ENCODE measurements at places on chromosomes 5 and 9.

- DNase-seq = no peak
Observed at GRCh38 chr5:83038924-83039323, 38.3 kb downstream of the TMEM167A start.

- DNase-seq = no peak
Observed at GRCh38 chr5:162392336-162392735, 324.8 kb downstream of the GABRG2 start.

DNA sequence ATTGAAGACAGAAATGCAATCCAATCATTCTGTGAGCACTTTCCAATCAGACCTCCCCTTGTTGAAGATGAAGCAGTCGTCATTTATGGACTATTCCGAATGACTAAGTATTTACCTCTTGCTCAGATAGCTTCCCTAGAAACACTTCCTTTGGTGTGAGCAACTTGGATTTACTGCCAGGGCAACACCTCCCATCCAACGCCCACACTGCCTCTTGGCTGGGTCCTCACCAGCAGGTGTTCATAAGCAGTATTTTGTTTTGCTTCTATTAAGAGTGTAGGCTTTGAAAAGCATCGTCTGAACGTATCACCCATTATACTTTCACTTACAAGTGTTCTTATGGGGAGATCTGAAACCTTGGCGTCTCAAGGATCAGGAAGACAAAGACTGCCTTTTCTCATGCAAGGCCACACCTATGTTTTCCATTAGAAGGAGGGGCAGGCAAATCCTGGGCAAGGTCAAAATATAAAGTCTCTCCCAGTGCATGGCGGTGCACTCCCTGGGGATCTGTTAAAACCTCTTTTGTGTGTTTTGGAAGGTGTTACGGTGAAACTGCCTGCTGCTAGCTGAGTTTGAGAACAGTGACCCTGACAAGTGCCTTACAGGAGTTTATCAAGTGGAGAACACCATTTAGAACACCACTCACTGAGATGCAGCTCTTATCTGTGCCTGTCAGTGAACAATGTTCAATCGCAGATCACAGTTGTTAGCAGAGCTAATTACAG is 10.6 kb upstream of the MARCHF3 start:
- no peak for DNase-seq

DNA sequence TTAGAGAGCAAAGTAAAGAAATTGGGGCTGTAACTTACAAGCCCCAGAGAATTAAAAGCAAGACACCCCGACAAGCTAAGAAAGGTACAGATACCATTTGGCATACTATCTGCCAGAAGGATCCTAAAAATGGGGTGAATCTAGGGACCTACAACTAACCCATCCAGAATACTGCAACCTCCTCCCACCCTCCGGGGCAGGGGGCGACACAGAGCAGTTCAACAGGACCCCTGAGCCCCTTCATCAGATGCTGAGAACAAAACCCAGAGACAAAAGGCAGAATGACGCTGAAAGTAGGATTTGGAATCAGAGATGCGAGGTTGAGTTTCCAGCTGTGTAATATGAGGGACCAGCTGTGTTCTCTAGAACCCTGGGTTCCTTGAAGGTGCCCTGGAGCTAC is 71.2 kb downstream of the EPB41L4B start:
- no peak for DNase-seq

DNA sequence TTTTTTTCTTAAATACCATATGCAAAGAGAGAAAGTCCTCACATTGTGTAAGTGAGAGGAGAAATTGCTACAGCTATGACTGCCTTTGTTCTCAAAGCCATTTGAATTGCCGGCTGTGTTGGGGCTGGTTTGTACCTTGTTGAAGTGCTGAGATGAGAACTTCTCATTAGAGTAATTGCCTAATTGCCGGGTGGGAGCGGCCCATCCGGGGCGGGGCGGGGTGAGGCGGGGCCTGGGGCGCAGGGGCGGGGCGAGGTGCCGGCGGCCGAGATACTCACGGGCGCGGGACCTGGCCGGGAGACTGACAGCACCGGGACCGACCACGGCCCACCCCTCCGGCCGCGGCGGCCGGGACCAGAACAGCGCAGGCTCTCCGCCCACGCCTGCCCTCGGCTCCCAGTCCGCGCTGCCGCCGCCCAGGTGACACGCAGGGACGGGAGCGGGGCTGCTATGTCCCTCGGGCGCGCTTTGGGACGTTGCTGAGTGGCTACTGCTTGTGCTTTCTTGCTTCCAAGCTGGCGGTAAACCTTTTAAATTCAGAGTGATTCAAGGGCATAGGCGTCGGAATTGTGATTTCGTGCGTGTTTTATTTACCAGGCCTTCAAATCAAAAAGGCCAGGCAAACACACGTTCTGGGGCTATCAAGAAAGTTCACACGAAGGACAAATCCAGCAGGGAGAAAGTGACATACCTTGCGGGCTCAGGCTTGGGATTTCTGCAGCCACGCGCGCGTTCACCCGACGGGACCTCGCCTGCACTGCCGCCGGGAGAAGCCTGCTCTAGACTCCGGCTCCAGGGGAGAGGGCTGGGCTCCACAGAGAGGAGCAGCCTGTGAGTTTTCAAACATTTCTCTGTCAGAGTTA is 269.1 kb downstream of the FANCC start:
- DNase-seq = no peak

- no peak for DNase-seq
Observed at GRCh38 chr5:147911427-147911826, 5.1 kb upstream of the C5orf46 start.

- DNase-seq = no peak
Observed at GRCh38 chr9:97292200-97292599, 15.3 kb upstream of the CCDC180 start.

DNA sequence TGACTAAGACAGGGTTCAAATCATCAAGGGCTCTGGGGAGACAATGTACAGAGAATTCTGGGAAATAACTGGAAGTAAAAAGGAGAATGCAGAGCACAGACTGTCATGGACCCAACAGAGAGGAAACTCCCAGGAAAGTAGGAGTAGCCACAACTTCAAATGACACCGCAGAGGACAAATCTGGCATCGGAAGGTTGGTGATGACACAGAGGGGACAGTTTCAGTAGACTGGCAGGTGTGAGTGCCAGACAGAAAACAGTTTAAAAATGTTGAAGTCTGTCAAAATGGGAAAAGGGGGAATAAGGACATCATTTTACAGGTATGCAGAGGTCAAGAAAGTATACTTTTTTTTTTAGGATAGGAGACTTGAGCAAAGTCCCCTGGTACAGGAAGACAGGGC is 70.2 kb downstream of the EPB41L4A start:
- no peak for DNase-seq

- no peak for DNase-seq
Observed at GRCh38 chr5:171123417-171123816, 185.6 kb upstream of the TLX3 start.

All from SK-N-MC (cell line).